K562 (cell line): ENCODE measurements at places on chromosomes 4 and X. TPM values are rescaled to one million over a fixed set of nuclear protein-coding genes. Genes with fewer than 3 reads are reported as not detected.

The ALG13 gene
- 40.3 and 45.7 TPM in 2 replicates for total RNA-seq

The MAP9 gene
- 0.07 and 0.09 TPM in 2 replicates for total RNA-seq

The GAGE13 gene
- total RNA-seq = 77.6 and 79.1 TPM in 2 replicates

The TMEM255A gene
- not detected in 2 replicates for total RNA-seq

The TRIM60 gene
- not detected in 2 replicates for total RNA-seq

The RNF150 gene
- 0.04 and 0.09 TPM in 2 replicates for total RNA-seq

The USP26 gene
- 0.20 and 0.47 TPM in 2 replicates for total RNA-seq

The STARD8 gene
- 30.2 and 35.0 TPM in 2 replicates for total RNA-seq

The TMSB15A gene
- 0.49 TPM in 1 of 2 replicates, not detected in the other for total RNA-seq

The GRIA3 gene
- total RNA-seq = not detected in 2 replicates

The HAUS3 gene
- total RNA-seq = 19.8 and 20.0 TPM in 2 replicates

The ZMAT1 gene
- 0.04 TPM in 1 of 2 replicates, not detected in the other for total RNA-seq

The BEND4 gene
- 0.13 TPM in 1 of 2 replicates, not detected in the other for total RNA-seq

The SCML1 gene
- 0.07 TPM in 1 of 2 replicates, not detected in the other for total RNA-seq

The RENBP gene
- total RNA-seq = 9.6 and 14.8 TPM in 2 replicates

The SORCS2 gene
- 0.04 TPM in 1 of 2 replicates, not detected in the other for total RNA-seq

The FABP2 gene
- total RNA-seq = not detected in 2 replicates

The COQ2 gene
- 11.1 and 11.6 TPM in 2 replicates for total RNA-seq
